NCI-H1105 (cell line): ENCODE measurements at places on chromosomes 6 and 20.

DNA sequence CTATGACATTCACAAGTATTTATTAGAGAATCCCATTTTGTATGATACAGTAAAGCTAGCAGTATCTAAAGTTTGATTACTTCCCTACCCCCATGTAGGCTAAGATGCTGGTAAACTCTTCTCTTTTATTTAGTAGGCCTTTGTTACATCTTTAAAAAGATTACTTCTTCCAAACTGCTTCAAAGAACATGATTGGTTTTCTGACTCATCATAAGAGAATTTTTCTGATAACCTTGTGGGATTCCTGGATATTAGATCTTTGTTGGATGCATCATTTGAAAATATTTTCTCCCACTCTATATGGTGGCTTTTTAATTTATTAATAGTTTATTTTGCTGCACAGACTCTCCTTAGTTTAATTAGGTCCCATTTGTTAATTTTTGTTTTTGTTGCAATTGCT lies 898.3 kb upstream of the ADGRB3 start:
- no peak for DNase-seq

GRCh38 chr6:148625609-148626008 lies 121.2 kb upstream of the UST start:
- no peak for DNase-seq

DNA sequence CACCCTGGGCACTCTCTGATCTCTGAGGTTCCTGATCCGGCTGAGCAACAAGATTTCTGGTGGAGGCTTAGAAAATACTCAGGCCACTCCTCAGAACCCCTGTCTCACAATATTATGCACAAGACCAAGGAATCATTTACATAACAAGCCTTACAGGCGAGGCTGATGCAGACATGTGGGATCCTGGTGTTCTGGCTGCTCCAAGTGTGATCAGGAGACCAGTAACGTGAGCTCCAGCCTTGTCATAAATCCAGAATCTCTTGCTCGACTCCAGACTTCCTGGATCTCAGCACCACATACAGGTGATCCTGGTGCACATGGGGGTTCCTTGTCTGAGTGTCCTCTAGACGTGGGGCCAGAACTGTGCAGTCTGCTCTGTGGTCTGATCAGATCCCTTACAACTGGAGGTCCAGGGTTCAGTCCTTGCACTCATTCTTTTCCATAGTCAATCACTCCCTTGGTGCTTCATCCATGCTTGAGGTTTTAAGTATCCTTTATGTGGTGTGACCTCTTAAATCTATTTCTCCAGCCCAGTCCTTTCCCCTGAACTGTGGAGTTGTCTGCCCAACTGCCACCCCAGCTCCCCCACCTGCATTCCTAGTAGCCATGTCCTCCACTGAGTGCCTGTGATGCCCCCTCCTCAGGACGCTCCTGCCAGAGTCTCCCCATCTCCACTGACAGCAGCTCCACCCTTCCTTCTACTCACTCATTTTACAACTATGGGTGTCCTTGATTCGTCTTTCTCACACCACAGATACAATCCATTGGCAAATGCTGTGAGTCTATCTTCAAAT lies 5.1 kb downstream of the HLA-C start:
- DNase-seq = no peak

DNA sequence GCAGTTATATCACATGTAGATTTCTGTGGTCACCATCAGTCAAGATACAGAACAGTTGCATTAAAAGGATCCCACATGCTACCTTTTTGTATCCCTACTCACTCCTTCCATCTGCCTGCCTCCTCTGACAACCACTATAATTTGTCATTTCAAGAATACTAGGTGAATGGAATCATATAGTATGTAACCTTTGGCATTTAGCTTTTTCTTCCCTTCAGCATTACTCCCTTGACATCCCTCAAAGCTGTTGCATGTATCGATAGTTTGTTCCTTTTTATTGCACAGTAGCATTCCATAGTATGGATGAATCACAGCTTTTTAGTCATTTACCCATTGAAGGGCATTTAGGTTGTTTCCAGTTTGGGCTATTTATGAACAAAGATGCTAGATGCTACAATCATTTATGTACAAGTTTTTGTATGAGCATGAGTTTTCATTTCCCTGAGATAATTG lies 26.1 kb downstream of the NCOA7 start:
- no peak for DNase-seq

GRCh38 chr6:71410164-71410566 lies 121.6 kb downstream of the OGFRL1 start:
- no peak for DNase-seq

DNA sequence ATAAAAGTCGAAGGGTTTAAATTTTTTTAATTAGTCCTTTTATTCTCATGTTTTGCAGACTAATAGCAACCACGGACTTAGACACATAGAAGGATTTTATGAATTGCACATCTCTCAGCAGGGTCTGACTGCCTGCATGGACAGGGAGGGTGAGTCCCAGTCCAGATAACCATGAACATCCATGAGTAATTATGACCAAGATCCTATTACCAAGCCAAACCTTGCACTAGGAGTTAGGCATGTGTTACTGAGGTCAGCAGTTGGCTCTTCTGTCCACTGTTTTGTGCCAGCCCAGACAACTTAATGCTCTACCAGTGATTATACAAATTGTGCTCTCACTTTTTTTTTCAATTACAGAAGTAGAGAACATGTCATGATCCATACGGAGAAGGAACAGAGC lies 211.2 kb downstream of the MAFB start:
- DNase-seq = no peak

DNA sequence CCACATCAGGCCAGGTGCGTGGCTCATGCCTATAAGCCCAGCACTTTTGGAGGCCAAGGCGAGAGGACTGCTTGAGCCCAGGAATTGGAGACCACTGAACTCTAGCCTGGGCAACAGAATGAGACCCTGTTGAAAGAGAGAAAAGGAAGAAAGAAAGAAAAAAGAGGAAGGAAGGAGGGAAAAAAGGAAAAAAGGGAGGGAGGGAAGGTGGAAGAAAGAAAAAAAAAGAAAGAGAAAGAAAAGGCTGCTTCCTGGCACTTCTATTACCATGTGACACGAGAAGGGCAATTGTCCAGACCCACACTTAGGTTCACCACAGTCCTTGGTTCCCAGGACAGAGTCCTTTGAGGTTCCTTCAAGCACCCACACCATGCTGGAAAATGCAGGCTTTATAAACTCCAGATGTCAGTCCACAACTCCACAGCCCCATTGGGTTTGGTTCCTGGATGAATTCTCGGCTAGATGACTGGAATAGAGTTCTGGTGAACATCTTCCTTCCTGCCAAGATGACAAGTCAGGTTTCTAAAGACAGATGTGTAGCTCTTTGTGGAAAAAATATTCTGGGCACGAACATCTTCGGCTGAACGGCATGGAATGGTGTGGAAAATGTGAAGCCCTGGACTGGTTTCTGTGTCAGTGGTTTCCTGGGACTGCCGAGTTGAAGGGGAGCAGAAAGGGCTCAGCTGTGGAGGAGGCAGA lies 32.5 kb downstream of the NT5E start:
- no peak for DNase-seq

DNA sequence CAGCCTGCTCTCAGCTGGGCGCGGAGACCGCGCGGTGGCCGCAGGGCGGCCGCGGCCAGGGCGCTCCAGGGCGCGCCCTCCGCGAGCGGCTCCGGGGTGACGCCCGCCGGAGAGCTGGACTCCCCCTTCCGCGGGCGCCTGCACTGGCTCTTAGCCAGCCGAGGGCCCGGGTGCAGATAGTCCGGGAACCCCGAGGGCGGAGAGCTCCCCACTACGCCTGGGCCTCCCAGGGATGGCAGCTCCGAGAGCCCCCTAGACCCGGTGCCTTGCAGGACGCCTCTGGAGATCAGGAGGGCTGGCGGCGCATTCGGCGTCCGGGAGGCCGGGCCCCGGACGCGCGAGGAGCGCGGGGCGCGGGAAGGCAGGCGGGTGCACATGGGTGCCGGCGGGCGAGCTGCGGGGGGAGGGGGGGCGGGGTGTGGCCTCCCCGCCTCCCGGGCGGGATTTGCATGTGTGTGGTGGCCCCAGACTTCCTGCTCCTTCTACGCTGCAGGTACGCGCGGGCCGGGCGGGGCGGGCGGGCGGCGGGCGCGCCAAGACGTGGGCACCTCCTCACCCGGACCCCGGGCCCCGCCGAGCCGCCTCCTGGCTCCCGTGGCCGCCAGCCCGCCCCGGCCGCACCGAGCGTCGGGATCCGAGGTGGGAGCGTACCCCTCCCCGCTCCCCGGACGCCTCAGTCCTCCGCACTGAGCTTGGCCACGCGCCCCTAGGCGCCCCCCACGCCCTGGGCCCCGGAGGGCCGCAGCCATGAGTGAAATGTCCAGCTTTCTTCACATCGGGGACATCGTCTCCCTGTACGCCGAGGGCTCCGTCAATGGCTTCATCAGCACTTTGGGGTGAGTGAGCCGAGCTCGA lies at the start of gene ITPR3:
Gene ITPR3 (plus strand): TSS at position 467 of the 855 bp plus-strand sequence. CDS start 281 bp downstream, at position 748.
- peak; percentile 72 for DNase-seq

GRCh38 chr6:7268816-7269555 lies 44.0 kb downstream of the SSR1 start:
- DNase-seq = no peak

DNA sequence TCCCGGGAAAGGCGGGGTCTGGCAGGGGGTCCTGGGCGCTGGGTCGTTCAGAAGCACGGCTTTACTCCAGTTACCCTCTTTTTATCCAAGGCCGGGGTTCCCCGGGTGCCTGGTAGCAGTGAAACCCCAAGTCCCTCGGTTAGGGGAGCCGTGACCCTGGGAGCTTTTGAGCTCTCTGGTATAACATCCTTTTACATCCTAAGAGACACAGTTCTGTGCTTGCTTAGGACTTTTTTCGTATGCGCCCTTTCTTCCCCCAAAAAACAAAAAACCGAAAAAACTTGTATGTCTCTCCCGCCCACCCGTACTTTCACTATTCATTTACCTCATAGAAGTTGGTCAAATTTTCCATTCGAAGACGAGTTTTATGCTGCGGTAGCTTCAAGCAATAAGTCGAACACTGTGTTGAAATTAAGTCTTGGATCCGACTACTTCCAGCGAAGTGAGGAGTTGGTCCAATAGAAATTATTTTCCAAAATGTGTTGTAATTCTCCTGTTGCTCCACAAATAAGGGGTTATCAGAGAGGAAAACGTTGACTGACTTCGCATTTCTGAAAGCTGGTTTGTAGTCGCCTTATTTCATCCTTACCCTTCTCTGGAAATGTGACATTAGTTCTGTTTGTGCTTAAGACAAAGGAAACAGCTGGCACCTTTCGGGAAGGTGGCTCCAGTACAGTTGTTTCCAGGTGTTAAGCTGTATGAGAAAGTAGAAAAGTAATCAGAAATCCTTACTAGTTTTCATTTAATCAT lies 816 bp upstream of the MAN1A1 start:
- DNase-seq = peak; percentile 21

DNA sequence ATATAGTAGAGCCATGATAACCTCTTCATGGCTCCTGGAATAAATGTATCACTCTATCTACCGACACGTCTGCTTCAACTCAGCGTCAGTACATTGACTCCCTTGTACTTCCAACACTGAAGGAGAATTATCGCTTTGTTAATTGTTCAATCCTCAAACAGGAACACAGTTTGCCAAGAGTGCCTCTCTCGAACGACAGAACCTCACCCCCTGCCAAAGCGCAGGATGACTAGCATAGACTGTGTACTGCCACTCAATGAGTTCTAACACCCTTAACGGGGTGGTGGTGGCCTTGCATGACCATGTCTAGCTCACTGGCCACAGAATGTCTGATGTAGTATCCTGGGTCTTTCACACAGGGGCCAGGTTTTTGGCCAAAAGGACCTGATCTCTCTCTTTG lies 81.4 kb upstream of the HEY2 start:
- no peak for DNase-seq

- DNase-seq = no peak
These were observed 56.1 kb upstream of the STMND1 start for GRCh38 chr6:17045581-17046322.

- DNase-seq = no peak
These were observed 360.3 kb downstream of the BTBD9 start for GRCh38 chr6:38279423-38279822.

DNA sequence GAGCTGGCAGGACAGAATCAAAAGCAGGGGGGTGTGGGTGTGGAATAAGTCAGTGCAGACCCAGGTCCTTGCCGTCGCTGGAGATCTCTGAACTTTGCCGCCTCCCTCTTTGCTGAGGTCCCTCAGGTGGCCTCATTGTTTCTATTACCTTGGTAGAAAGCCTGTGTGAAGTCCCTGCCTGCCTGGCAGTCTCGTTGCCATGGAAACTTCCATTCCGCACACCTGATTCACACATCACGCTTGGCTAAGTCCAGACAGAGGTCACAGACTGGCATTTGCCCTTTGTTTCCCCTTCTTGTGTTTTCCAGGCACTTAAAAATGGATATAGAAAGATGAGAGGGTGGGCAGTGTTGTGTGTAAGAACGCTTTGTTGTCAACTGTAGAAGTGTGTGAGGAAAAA lies 260.6 kb downstream of the PRL start:
- peak; percentile 76 for DNase-seq

DNA sequence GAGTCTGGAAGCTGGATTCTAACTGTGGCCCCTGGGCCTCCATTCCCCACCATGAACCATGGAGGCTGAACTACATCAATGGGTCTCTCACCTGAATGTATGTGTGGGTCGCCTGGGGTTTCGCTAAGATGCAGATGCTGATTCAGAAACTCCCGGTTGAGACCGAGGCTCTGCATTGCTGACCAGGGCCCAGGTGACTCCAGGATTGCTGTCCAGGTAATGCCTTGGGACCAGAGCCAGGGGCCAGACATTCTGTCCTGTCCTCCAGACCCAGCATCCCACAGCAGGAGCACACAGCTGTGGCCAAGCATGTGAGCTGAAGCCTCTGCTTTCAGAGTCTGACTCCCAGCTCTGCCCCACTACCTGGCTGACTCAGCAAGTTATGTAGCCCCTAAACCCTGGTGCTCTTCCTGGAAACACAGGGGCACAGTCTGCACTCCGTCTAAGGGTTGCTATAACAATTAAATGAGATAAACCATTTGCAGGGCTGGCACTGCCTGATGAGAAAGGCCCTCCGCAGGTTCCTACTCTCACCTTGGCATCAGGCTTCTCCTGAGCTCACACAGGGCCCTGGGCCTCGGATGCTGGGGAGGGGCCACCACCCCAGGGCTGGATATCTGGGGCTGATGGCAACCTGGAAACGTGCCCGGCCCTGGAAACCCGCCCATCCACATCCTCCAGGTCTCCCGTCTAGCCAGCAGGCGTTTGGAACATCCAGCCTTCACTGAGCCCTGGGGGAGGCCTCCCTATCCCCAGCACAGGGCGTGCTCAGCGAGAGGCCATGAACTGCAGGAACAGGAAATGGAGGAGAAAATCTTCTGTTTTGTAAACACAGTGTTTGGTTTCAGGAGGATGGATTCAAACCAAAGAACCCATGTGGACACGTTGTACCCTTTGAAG lies 175.7 kb downstream of the DLL1 start:
- DNase-seq = peak; percentile 63

GRCh38 chr6:139779988-139780774 lies 405.7 kb upstream of the CITED2 start:
- no peak for DNase-seq

GRCh38 chr6:126696921-126697693 lies 357.2 kb downstream of the CENPW start:
- peak; percentile 4 for DNase-seq
